ENCODE measurements at places on chromosomes 1 and 21.
A peak's percentile ranks its signal among the peaks of the same experiment; 100 is the strongest.

DNA sequence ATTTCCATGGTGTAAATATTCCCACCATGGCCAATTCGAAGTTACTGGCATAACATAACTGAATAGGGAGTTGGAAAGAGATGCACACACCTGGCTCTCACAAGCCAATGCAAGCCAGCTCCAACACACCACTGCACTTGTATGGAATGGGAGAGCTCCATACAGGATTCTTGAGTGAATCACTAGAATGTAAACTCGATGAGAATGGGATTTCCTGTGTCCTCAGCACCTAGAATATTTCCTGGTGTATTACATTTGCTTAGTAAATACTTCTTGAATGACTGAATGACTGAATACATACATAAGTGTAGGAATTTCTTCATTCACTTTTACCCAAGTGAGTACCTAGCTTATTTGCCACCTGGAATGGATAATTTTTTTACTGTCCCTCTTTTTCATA lies 16.2 kb upstream of the PPIE start:
- ATAC-seq = no peak

DNA sequence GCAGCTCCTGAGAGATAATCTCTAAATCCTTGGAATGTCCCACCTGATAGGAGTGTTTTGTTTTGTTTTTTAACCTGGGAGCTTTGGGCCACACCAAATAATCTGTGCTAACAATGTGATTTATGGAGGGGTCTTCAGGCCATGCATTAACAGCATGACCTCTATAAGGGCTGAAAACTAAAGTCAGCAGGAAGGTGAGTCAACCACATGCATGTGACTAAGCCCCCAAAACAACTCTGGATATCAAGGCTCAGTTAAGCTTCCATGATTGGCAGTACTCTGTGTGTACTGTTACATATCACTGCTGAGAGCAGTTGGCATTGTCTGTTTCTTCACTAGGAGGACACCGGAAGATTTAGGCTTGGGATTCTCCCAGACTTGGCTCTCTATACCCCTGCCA lies 10.7 kb downstream of the AUNIP start:
- no peak for ATAC-seq

- no peak for ATAC-seq
Observed at GRCh38 chr1:30778979-30779293, 21.4 kb upstream of the LAPTM5 start.

DNA sequence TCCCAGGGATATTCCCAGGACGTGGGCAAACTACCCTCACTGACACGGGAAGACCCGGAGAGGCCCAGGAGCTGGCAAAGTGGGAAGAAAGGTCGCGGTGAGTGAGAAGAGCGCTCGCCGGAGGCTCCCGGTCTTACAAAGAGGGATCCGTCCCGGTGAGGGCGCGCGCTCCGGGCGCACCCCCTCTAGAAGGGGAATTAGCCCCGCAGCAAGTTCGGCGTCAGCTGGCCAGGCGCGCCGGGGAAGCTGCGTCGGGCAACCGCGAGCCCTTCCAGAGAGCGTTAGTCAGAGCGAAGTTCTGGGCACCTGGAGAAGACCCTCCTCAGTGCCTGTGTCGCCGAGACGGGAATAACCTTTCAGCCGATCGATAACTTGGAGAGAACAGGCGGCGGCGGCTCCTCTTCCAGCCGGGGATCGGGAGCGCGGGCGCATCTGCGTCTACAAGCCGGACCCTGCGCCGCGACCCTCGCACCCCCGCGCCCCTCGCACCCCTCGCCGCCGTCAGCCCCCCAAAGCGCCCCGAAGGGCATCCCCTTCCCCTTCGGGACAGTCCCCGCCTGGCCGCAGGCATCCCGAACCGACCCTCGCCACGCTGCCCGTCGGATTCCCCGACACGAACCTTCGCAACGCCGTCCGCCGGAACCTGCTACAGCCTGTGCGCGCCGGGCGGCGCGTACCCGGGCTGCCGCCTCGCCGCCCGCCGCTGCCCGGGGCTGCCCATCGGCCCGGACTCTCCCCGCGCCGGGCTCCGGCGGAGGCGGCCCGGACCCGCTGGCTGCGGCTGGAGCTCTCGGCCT lies 485 bp downstream of the SIPA1L2 start:
- ATAC-seq = no peak

GRCh38 chr1:33442141-33442540 lies 11.2 kb upstream of the PHC2 start:
- no peak for ATAC-seq

GRCh38 chr1:35371506-35371905 lies 103.0 kb downstream of the ZMYM4 start:
- ATAC-seq = no peak

- no peak for ATAC-seq
Observed at GRCh38 chr1:169309178-169310166, 58.1 kb downstream of the NME7 start.

DNA sequence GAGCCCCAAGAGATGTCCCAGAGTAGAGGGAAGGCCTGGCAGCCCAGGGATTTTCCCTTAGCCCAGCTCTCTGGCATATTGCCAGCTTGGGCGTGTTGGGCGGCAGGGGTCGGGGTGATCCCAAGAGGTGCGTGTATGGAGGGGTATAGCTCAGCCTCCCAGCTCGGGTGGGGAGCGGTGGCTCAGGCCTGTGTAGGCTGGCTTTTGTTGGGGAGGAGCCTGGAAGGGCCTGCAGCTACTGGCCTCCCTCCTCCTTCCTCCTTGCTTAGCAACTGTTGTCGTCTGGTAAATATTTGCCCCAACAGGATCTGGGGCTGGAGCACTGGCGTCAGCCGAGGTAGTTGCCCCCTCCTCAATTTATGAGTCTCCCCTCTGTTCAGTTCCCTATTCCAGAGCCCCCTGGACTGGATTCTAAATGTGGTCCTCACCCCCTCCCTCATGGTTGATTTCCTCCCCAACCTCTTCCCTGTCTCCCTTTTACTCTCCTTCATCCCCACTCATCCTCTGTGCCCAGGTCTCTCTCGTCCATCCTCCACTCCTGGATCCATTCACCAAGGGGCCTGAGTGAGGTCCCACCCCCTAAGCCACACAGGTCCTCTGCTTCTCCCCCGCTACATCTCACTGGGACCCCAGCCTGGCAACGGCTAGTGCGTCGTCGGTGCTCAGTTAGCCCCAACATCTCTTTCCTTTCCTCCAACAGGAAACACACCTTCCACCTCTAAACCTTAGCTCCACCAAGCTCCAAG lies 10.3 kb upstream of the LMNA start:
- peak; percentile 52 for ATAC-seq

DNA sequence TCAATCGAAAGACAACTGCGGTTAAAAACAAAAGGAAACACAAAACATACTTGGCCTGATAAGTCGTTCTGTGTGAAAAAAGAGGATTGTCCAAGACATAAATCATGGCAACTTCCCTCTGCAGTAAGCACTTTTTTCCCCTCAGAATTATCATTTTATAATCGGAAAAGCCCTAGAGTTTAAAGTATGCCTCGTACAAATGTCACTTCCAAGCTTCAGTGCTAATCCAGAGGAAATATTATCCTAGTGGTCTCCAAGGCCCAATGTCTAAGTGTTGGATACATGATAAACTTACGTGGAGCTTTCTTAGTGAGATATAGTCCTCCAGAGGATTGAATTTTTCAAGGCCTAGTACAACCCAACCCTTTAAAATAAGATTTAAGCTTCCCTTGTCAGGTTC lies 11.2 kb upstream of the NTMT2 start:
- no peak for ATAC-seq

- no peak for ATAC-seq
Observed at GRCh38 chr1:230421481-230421880, 4.7 kb downstream of the PGBD5 start.

DNA sequence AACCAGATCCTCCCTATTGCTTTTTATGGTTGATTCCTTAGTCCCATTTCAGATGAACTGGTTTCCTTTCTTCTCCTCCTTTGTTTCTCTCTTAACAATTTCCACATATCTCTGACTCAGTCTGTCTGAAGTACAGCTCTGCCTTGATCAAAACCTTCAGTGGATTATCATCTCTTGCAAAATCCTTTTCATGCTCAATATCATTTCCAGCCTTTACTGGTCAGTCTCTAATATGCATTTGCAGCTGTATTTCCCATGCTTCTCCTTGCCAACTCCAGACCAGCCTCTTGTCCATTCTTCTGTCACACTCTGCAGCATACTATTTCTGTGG lies 72.2 kb downstream of the SNX7 start:
- no peak for ATAC-seq

DNA sequence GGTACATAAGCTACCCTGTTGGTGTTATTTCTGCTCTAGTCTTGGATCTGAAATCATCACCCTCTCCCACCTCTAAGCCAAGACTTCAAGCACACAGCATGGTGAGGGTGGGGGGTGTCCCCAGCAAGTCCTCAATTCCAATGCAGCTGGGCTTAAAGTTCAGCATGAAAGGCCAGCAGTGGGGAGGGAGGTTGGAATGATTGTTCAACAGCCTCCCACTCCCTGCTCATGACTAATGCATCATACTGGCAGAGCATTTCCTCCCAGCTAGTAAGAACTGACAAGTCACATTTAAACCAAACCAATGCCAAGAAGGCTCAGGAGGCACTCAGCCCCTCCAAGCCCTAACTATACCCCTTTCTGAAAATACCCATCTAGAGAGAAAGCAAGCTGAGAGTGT lies 50.1 kb downstream of the TIAM1 start:
- ATAC-seq = no peak

- no peak for ATAC-seq
Observed at GRCh38 chr1:41780916-41781315, 137.8 kb downstream of the HIVEP3 start.

- no peak for ATAC-seq
Observed at GRCh38 chr1:248900637-248901036, 5.4 kb upstream of the PGBD2 start.

GRCh38 chr1:165179306-165179705 lies 177.2 kb downstream of the LMX1A start:
- no peak for ATAC-seq

GRCh38 chr1:36175137-36176095 lies 19.5 kb downstream of the MAP7D1 start:
- ATAC-seq = peak; percentile 51

DNA sequence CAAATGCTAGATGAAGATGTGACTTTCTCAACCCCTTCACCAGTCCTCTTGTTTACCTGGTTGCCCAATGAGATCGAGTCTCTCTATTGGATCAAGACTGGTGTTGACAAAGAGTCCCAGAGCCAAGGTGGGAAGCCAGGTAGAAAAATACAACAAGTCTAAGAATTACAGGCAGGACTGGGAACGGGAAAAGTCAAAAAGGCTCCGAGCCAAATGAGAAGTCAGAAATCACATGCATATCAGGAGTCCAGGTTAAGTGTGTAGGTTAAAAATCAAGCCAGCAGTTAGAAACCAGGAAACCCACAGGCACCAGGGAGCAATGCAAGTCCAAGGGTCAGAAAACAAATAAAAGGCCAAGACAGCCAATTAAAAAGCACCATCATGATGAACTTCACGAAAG lies 27.4 kb upstream of the DUSP23 start:
- ATAC-seq = no peak

DNA sequence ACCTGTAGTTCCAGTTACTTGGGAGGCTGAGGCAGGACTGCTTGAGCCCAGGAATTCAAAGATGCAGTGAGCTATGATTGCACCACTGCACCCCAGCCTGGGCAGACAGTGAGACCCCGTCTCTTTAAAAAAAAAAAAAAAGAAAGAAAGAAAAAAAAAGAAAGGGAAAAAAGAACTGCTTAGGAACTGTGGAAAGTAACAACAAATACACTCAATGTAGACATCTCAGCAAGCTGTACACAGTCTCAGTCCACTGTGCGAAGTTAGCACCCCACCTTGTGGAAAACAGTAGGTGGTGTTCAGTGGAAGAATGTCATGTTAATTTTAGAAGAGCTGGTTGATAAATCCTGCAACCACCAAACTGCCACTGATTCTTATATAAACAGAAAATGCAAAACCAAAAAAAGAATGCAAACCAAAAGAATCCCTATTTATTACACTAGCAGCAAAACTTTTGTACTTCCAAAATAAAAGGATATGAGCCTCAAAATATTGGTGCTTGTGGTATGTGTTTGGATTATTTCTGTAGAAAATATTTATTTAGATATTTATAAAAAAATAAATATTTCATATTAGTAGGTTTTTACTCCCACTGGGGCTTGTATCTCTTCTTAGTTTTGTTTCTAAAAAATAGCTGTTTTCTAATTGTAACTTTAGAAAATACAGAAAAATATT lies 31.1 kb downstream of the ALG14 start:
- ATAC-seq = peak; percentile 66

- peak; percentile 55 for ATAC-seq
Observed at GRCh38 chr21:28473530-28474220, 519.0 kb downstream of the LTN1 start.

DNA sequence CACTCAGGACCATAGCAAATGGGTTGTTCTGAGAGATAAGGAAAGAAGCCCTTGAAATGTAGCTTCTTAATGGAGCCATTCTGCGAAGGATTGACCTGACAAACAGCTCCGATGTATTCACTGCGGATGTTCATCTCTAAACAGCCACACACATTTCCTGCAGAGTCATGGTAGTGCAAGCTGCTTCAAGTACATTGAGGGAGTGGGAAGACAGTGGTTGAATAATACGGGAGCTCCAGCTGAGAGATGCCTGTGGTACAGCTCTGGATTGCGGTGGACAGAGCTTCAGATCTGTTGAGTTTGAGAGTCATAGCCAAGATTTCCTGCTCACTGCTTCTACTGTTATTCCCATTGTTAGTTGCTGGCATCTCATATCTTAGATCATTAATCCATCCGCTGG lies 86.6 kb downstream of the ZBTB18 start:
- ATAC-seq = no peak

DNA sequence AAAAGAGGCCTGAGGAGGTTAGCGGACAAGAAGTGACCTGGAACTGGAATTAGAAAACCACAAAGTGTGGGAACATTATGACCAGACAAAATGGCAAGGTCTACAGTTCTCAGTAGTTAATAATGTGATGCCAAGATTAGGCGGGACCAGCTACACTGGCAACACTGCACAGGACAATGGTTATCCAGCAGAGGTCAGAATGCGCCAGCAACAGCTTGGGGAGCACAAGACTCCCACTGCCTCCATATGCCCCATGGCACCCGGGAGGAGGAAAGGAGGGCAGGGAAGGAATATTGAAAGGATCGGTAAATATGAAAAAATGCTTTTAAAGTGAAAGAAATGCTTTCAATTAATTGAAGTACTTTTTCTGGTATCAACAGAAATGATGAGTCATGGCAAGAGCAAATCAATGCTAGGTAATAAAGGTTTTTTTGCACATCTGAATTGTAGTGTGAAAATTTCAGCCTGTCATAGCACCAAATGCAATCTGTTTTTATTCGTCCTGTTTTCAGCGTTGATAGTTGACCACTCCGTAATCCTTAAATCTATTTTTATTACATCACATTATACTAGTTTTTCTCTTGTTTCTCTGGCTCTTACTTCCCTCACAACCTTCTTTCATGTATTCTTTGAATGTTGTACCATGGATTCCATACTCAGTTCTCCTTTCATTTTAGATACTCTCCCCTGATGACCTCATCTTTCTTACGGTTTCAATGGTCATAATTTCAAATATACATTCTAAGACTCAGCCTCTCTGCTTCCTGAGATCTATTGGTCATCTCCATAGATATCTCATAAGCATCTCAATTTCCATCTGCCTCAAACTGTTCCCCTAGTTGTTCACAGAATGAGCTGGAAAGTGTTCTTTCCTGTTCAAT lies 30.7 kb downstream of the VCAM1 start:
- no peak for ATAC-seq

All from gastroesophageal sphincter (tissue), 4 donors.